ENCODE measurements at places on chromosomes 11 and 22.
A peak's percentile ranks its signal among the peaks of the same experiment; 100 is the strongest.

GRCh38 chr11:44577231-44577830 is 11.9 kb downstream of the CD82 start:
- no peak for DNase-seq

- peak; percentile 73 for DNase-seq
Observed at GRCh38 chr22:29821291-29822016, 16.6 kb downstream of the ASCC2 start.

DNA sequence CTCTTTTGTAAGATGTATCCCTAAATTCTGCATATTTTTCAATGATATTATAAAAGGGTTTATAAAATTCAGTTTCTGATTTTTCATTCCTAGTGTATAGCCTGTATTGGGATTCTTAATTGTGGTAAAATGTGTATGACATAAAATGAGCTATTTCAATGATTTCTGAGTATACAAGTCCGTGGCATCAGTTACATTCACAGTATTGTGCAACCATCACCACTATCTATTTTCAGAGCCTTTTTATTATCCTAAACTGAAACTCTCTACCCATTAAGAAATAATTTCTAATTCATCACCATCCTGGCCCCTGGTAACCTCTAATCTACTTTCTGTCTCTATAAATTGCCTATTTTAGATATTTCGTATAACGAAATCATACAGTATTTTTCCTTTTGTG is 39.8 kb downstream of the EIF3F start:
- no peak for DNase-seq

- no peak for DNase-seq
Observed at GRCh38 chr11:120643284-120643683, 131.7 kb downstream of the GRIK4 start.

- peak; percentile 51 for DNase-seq
Observed at GRCh38 chr11:18727479-18728236, 1.7 kb upstream of the IGSF22 start.

DNA sequence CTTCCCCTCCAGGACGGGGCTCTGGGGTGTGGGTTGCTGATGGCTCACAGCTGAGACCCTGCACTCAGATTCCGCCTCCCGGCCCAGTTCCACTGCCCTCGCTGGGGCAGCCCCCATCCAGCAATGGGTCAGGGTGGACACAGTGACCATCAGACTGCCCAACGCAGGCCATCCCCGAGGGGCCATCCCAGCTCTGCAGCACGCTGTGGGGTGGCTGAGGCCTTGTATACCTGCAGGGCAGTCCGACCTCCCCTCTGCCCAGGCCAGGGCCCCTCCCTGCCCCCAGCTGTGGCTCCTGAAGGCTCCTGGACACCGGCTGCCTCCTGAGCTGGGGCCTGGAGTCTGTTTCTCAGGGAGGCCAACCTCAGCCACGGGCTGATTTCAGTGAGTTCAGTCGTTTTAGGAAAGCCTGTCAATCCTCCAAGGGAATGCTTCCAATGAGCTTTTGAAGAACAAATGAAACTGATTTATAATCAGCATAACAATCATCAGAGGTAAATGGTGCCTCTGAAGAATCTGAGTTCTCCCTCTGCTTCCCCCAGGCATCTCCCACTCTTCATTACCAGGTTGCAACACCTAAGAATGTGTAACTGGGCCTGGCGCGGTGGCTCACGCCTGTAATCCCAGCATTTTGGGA is 95.1 kb downstream of the CELSR1 start:
- DNase-seq = no peak

GRCh38 chr11:57713835-57714234 is 1.4 kb downstream of the TMX2 start:
- no peak for DNase-seq

DNA sequence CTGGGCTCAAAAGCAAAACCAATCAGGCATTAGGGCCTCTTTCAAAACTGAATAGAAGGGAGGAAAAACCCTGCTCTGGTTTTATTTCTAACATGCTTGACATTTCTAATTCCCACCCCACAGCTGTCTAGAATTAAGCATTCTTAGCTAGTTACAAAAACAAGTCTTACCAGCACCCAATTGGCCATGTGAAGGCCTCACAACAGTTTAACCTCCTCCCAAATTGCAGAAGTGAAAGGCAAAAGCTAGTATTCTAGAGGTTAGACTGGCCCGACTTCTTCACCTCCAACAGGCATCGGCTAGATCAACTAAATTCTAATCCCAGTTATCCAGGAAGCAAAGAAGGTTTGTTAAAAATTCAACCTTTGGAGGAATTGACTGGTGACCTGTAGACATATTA is 6.5 kb downstream of the SF1 start:
- DNase-seq = no peak

GRCh38 chr22:24035296-24035695 is 24.2 kb downstream of the CABIN1 start:
- DNase-seq = no peak

GRCh38 chr11:68037411-68038225 is 1.2 kb upstream of the TCIRG1 start:
- DNase-seq = no peak

GRCh38 chr22:28899199-28899853 is 16.0 kb downstream of the ZNRF3 start:
- DNase-seq = peak; percentile 61

- DNase-seq = no peak
Observed at GRCh38 chr11:113632981-113633380, 73.1 kb downstream of the TMPRSS5 start.

GRCh38 chr11:67262731-67263675 is 3.3 kb upstream of the GRK2 start:
- DNase-seq = peak; percentile 88

DNA sequence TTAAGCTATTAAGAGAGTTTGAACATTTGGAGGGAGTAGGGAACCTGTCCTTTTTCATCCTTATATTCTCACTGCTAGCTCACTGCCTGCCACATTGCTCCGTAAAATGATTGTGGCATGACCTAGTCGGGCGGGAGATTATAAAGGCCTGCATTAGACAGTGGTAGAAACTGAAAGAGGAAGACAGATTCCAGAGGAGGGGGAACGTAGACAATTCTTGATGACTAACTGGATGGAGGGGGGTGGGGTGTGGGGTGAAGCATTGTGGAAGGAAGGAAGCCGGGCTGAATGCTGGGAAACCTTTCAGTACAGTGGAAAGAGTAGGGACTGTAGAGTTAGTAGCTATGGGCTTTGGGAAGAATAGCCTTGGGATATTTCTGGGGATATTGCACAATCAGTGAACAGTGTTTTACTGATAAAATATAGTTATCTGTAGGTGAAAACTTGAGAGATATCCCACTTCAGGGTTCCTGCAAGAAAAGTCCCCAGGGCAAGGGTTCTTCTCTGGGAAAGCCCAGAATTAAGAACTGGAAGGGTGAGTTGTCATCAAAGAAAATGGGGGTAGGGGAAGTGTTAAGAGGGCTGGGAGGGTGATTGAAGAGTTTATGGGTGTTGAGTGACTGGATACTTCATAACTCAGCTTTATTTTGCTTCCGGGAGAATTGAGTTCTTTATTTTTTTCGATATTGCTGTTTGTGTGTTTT is 2.1 kb downstream of the MED15 start:
- DNase-seq = peak; percentile 86

- no peak for DNase-seq
Observed at GRCh38 chr22:50518606-50519005, 6.8 kb downstream of the SCO2 start.

DNA sequence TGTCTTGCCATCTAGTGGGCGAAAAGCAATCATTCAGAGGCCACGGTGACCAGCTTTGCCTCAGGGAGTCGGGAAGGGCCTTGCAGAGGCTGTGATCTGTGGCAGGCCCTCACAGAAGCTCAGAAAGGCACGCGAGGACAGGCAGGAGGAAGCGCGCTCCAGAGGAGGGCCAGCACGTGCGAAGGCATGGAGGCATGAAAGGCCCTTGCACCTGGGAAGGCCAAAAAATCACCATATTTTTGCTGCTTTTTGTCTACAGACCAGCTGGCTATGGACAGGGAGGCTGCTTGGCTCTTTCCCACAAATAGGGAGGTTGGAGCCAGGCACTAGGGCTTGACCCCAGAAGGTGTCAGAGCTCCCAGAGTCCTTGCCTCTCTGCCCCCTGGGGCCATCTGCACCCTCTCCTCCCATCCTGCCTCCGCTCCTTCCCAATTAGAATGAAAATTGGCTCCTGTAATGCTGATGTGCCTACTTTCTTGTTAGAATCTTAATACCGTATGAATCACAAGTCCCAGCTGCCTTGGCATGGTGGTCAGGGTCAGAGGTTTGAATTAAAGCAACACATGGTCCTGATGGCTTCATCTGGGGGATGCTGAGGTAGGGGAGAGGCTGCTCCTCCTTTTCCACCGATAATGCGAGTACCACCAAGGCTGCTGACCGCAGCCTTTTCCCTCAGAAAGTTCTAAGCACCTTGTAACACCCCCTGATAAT is 69.1 kb downstream of the FEZ1 start:
- DNase-seq = no peak

DNA sequence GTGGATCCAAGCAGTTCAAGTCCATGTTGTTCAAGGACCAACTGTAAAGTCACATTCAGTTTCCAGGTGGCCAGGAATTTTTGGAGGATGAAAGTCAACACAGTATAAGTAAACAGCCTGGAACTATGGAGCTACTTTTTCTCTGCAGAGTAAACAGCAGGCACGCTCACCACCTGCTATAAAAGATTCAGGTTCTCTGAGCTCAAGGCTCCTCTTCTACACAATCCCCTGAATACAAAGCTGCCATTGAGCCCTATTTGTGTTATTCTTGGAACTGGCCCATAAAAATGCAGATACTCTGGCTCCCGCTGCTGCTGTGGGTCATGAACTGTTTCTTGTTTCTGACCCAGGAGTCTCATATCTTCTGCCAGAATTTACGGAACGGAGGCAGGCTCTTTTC is 56.9 kb upstream of the PRR5 start:
- no peak for DNase-seq

DNA sequence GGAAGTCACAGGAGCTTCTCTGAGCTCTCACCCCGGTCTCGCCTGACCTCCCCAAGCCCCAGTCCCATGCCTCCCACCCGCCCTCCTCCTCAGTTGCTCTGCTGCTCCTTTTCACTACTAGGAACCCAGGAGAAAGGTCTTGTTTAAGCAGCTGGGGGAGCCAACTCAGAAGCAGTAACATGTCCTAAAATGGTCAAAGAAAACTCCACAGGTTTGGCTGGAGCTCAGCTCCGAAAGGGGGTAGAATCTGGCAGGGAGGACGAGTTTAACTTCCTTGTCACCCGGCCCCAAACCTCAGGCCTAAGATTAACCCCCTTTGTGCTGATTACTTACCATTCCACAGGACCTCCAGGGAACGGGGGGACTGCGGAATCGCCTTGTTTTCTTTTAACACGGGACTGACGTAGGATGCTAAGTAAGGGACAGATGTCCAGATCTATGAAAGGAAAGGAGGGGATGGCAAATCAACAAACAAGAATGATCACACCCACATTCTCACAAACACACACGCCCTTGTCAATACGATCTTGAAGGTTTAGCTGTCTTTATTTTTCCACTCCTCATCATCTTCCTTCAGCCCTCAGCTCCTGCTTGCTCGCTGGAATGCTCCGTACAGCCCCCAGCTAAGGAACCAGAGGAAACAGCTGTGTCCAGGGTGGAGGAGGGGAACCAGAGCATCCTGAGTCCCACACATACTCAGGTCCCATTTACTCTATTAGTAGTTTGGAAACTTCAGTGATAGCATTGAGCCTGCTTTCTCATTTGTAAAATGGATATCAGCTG is 13.5 kb downstream of the PCSK7 start:
- DNase-seq = no peak

GRCh38 chr22:46084943-46085827 is 65.1 kb upstream of the PPARA start:
- DNase-seq = no peak

GRCh38 chr11:11081288-11081687 is 223.4 kb upstream of the ZBED5 start:
- DNase-seq = no peak

- DNase-seq = no peak
Observed at GRCh38 chr11:1908618-1909017, 10.9 kb upstream of the TNNT3 start.

GRCh38 chr11:67364169-67364568 is 9.2 kb downstream of the CLCF1 start:
- DNase-seq = no peak

DNA sequence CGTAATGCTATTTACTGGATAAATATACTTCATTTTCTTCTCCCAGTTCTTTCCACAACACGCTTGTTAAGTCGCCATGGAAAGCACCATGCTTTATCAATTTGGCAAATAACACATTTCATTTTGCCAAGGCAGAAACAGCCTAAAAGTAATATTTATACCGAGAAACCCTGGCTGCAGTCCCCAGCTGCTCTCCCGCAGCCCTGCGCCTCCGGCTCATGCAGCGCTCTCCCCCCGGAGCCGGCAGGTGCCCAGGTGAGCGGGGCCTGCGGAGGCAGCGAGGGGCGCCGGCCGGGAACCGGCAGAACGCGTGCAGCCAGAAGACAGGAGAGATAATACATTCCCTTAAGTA is 681 bp upstream of the ARHGEF12 start:
- peak; percentile 25 for DNase-seq

DNA sequence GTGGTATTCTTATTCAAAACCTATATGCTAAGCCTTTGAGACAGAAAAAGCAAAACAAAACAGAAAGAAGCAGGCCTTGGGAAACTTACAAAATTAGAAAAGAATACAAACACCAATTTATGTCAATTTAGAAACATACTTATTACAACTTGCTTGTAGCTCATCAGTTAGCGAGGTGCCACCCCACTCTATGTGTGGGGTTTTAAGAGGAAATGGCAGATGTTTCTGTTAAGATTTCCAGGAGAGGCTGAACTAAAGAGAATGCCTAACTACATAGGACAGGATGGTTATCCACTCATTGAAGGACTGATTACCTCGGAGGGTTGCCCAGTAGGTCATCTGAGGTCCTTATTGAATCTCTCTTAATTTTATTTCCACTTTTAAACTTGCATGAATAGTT is 302.0 kb downstream of the ETS1 start:
- DNase-seq = no peak

DNA sequence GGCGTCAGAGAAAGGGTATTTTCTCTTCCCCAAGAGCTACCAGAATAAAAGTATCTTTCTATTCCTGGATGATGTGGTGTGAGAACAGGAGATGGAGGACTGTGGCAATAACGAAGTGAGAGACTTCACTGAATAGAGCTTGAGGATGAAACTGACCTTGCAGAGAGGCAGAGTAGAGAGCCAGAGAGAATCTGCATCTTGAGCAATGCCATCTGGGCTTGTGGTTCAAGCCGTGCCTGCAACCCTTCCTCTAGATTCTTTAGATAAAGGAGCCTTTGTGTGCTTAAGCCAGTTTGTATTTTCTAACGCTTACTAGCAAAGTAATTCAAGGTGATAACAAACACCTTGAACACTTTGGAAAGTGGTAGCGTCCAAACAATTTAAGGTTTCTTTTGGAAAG is 2.2 kb downstream of the ME3 start:
- DNase-seq = no peak

DNA sequence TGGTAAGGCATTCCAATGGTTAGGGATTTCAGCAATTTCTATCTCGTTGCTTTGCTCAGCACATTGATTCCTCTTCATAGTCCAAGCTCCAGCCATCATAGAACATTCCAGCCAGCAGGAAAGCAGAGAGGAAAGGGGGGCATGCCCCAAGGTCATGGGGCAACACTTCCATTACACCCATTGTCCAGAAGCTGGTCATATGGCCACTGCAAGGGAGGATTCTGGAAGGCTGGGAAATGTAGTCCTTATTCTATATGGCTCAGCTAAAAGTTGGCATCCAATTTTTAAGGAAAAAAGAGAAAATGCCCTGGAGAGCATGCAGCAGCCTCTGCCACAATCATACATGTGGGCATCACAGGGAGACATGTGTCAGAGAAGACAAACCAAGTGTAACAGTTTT is 47.1 kb upstream of the RCN1 start:
- DNase-seq = no peak
